ENCODE measurements at places on chromosomes 7 and 10.

GRCh38 chr10:816958-817357, 114.5 kb downstream of the LARP4B start:
- no peak for DNase-seq

DNA sequence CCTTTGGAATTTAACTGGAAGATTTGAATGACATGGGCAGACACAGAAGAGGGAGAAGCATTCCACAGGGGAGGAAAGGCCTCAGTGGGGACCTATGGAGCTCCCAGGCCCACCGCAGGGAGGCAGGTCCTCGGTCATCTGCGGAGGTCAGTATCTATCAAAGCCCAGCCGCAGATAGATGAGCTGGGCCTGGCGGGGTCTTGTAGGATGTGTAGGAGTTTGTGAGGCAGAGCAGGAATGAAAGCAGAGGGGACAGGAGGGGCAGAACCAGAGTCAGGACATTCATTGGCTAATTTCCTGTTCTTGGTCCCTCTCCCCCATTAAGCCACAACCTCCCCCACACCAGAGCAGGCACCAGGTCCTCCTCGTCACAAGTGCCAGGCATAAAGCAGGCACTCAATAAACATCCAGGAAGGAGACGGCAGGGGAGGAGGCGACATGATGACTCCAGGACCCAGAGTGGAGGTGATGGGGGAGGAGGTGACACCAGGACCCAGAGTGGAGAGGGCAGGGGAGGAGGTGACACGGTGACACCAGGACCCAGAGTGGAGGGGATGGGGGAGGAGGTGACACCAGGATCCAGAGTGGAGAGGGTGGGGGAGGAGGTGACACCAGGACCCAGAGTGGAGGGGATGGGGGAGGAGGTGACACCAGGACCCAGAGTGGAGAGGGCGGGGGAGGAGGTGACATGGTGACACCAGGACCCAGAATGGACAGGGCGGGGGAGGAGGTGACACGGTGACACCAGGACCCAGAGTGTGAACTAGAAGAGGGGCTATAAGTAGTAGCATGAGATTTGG, 83.7 kb upstream of the PDGFA start:
- DNase-seq = no peak

DNA sequence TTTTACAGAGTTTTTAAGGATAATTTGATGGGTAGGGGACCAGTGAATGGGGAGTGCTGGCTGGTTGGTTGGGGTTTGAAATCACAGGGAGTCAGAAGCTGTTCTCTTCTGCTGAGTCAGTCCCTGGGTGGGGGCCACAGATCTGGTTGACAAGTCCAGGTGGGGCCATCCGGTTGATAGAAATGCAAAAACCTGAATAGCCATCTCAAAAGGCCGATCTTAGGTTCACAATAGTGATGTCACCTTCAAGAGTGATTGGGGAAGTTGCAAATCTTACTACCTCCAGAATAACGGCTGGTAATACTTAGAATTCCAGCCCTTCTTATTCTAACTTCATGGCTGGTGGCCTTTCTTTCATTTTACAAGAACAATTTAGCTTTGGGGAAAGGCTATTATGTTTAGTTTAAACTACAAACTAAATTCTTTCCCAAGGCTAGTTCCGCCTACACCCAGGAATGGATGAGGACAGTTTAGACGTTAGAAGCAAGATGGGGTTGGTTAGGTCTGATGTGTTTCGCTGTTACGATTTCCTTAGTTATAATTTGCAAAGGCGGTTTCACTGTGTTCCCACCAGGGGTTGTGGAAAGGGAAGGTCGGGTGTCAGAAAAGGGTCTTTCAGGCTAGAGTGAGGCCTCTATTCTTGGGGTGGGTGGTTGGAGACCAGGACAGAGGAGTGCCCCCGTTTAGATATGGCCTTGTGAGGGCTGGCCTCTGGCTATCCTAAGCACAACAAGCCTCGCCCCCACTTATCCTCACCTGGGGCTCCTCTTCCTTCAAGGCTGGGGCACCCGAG, 27.4 kb downstream of the IFT22 start:
- no peak for DNase-seq

- DNase-seq = no peak
Measured at GRCh38 chr7:29156907-29157452, 10.6 kb upstream of the CPVL start.
